ENCODE measurements at places on chromosomes 3 and 15. TPM values are rescaled to one million over a fixed set of nuclear protein-coding genes. Genes with fewer than 3 reads are reported as not detected.

- DNase-seq = no peak
These were observed 171.9 kb downstream of the SYNPR start for GRCh38 chr3:63450023-63450422.

MOBP gene
- 295 TPM for total RNA-seq

OGG1 gene
- 30.4 TPM for total RNA-seq

DNA sequence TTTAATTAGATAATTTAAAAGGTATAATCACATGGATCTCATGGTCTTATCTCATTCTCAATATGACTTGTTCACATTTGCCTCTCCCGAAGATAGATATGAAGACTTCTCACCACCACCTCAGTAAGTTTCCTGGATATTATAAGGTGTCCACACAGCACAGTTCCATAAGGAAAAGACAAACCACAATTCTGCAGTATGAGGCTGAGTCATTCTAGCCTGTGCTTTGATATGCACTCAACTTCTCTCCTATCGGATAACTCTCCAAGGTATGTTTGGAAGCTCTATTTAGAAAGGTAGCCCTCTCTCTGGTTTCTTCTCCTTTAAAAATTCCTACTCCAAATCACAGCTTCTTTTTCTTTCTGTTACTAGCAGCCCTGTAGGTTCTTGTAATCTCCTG, 612.8 kb downstream of the ZPLD1 start:
- DNase-seq = no peak

ZNF770 gene
- total RNA-seq = 53.2 TPM

WNT7A gene
- total RNA-seq = 6.9 TPM

DNA sequence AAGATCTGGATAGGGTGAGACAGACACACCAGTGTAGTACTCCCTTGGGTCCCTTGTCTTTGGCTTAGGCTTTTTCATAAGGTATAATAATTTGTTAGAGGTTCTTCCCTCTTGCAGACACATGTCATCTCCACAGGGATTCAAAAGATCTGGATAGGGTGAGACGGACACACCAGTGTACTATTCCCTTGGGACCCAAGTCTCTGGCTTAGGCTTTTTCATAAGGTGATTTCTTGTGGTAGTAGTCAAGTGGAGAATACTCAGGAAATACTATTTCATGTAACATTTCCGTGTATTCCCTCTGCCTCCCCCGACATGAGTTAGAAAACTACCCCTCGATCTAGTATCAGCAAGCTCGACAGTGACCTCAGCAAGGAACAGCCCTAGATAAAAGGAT, 954 bp upstream of the MAPKBP1 start:
- no peak for DNase-seq

- DNase-seq = no peak
These were observed 6.9 kb upstream of the RPL35A start for GRCh38 chr3:197942956-197943556.

ARHGAP31 gene
- 26.1 TPM for total RNA-seq

DNA sequence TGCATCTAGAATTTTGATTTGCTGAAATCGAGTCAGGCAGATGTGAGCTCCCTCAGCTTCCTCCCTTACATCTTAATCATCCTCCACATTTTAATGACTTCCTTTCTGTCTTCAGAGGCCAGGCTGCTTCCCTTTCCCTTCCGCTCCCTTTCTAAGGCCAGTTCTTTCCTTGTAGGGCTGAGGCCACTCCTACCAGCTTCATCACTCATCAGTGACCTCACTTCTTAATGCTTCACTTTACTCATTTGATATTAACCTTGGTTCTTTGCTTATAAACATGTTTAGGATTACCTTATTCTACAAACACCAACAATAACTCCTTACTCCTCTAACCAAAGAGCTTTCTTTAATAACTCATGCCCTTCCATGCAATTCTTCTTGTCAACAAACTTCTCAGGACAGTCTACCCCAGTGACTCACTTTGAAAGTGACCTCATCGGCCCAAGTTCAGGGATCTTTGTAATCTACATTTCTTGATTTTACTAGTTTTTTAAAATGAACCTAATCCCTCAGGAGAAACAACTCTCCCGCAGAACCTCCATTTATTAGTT, 23.9 kb downstream of the ILDR1 start:
- DNase-seq = no peak
